Transverse colon (tissue), 4 donors: ENCODE measurements at places on chromosomes 3 and 15. TPM values are rescaled to one million over a fixed set of nuclear protein-coding genes. Genes with fewer than 3 reads are reported as not detected.
A peak's percentile ranks its signal among the peaks of the same experiment; 100 is the strongest.

DNA sequence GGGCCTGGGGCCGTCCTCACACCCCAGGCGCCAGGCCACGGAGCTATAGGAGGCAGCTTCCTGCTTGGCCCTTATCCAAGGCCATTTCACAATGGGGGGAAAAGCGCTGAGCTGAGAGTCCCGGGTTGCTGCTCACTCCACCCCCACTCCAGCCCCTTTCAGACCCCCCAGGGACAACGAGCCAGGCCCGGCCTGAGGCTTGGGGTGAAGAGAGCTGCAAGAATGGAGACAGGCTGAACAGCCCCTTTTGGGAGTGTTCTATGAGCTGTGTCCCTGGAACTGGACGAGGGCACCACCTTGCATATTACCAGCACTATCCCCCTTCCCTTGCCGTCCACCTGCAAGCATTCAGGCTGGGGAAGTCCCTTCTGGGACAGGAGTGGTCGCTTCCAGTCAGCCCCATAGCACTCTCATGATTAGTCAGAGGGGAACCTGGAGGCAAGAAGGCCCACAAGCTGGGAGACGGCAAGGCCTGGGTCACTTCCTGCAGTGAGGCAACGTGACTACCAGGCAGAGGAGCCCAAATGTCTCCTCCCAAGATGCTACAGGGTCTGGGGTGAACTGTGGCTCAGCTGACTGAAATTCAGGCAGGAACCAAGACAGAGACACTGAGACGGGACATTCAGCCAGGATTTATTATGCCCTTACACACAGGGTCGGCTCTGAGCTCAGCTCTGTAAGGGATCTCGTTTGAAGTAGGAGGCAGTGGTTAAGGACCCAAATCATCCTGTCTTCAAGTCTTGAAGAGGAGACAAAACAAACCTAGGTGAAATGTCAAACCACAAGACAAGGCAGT lies 8.6 kb upstream of the SRP14 start:
- peaks cover 60% of the 10 kb centered on the region for H3K4me1 ChIP-seq
- H3K36me3 ChIP-seq = no peaks in the 10 kb centered on the region
- DNase-seq = peak; percentile 69
- H3K4me3 ChIP-seq = no peak overlapping the region

DNA sequence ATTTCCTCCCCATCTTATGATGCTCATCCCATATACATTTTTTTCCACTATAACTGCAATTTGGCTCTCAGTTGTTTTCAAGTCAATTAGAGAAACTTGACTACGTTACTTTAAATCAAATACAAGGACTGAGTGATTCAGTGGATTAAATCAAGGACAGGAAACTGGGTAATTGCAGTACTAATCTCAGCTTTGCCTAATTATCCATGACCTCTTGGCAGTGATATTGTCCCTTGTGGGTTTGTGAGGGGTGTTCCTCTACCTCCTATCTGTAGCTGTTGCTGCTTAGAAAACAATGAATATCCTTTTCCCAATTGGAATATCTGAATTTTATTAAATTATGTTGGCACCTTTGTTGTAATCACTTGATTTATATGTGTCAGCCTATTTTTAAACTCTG lies 79.4 kb downstream of the ZPLD1 start:
- no peak overlapping the region for H3K27ac ChIP-seq
- peaks cover 1% of the 10 kb centered on the region for H3K27me3 ChIP-seq
- no peaks in the 10 kb centered on the region for H3K36me3 ChIP-seq
- DNase-seq = no peak

GRCh38 chr15:52427804-52428203 lies 100.9 kb downstream of the MYO5A start:
- no peak overlapping the region for H3K4me3 ChIP-seq
- H3K4me1 ChIP-seq = no peaks in the 10 kb centered on the region
- DNase-seq = no peak
- H3K27ac ChIP-seq = no peak overlapping the region

GRCh38 chr15:54089776-54090175 lies 111.5 kb downstream of the UNC13C start:
- H3K36me3 ChIP-seq = no peaks in the 10 kb centered on the region
- no peak for DNase-seq
- H3K27ac ChIP-seq = no peak overlapping the region
- H3K27me3 ChIP-seq = no peaks in the 10 kb centered on the region
- H3K4me1 ChIP-seq = no peaks in the 10 kb centered on the region

DNA sequence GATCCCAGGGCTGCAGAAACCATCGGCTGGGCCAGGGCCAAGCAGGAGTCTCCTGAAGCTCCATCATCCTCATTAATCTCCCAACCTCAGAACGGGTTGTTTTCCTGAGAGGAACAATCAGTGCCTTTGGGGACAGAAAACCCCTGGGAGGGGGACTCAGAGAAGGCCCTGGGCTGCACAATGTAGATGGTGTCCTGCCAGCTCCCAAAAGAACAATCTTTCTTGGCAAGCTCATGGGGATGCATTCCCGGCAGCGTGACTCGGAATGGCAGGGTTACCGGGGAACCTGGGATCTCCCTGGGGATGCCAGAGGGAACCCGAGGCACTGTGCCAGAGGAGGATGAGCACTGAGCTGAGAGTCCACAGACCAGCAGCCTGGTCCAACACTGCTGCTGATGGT lies 72.1 kb upstream of the ATP2B2 start:
- no peaks in the 10 kb centered on the region for H3K4me1 ChIP-seq
- no peak overlapping the region for H3K4me3 ChIP-seq
- no peak overlapping the region for H3K27ac ChIP-seq

DNA sequence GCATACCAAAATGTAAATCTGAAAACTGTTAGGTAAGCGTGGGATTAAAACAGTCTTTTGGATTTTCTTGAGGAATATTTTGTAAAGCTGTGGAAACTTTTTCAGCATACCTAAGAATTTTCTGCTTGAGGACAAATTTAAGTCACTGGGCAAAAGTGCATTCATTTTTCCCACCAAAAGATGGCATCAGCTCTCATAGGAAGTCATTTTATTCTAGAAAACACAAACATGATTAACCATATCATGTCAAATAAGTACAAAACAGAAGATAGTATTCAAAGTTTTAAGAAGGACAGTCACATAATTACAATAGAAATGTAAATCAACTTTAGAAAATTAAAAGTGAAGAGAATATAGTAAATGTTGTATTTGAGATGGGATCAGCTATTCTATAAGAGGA lies 63.5 kb downstream of the SLC49A4 start:
- H3K36me3 ChIP-seq = no peaks in the 10 kb centered on the region
- H3K27ac ChIP-seq = no peak overlapping the region
- no peak for DNase-seq
- no peak overlapping the region for H3K4me3 ChIP-seq

DNA sequence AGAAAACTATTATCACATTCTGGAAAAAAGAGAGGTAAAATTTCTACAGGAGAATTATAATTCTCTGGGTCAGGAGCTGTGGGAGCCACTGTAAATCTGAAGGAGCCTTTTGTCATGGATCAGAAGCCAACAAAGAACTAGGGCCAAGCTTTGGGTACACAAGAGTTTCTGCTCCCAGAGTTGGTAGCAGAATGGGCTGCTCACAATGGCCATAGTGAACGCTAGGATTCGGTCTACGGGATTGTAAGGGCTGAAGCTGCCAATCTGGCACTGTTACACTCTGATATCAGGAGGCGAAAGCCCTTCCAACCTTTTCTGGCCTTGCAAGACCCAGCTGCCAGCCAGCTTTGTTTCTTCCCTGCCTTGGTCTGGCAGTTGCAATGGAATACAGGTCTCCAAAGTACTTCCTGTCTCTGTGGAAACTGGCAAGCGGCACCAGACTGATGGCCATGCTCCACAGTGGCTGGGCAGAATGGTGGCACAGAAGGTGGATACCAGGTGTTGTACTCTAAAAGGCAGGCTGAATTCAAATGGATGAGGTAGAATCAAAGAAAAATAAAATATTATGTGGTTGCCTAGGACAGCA lies 831.7 kb downstream of the CADM2 start:
- H3K36me3 ChIP-seq = no peaks in the 10 kb centered on the region
- no peaks in the 10 kb centered on the region for H3K27me3 ChIP-seq
- no peak overlapping the region for H3K4me3 ChIP-seq
- no peaks in the 10 kb centered on the region for H3K4me1 ChIP-seq

DNA sequence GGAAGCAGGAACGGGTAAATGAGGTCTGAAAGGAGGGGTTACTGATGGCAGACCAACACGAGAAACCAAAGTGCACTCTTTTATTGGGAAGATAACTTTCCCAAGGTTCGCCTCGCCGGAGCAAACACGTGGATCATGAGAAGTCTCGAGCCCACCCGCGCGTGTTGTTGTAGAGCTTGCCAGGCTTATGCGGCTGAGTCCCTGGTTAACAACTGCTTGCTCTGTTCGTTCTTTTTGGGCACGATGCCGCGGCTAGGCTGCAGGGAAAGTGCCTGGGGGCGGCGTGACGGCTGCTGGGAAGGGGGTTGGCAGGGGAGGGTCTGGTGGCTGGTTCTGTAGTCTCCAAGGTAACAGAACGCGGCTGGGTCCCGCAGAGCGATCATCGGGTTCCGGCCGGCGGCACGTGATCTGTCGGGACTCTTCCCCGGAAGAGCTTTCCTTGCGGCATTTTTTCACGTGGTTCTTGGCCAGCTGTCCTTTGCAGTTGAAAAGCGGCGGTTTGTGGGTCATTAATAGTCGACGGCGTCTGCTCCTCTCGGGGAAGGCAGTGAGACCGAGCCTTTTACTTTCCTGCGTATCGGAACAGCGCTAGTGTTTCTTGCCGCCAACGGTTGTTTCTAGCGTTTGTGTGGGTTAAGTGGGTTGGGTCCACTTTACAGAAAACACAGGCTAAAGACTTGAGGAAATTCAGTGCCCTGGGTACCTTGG lies 1.5 kb downstream of the MGA start:
- peak overlapping the region; percentile 44 for H3K4me3 ChIP-seq
- no peaks in the 10 kb centered on the region for H3K36me3 ChIP-seq
- no peaks in the 10 kb centered on the region for H3K27me3 ChIP-seq
- H3K4me1 ChIP-seq = no peaks in the 10 kb centered on the region
- DNase-seq = peak; percentile 79
- peak overlapping the region; percentile 83 for H3K27ac ChIP-seq

DNA sequence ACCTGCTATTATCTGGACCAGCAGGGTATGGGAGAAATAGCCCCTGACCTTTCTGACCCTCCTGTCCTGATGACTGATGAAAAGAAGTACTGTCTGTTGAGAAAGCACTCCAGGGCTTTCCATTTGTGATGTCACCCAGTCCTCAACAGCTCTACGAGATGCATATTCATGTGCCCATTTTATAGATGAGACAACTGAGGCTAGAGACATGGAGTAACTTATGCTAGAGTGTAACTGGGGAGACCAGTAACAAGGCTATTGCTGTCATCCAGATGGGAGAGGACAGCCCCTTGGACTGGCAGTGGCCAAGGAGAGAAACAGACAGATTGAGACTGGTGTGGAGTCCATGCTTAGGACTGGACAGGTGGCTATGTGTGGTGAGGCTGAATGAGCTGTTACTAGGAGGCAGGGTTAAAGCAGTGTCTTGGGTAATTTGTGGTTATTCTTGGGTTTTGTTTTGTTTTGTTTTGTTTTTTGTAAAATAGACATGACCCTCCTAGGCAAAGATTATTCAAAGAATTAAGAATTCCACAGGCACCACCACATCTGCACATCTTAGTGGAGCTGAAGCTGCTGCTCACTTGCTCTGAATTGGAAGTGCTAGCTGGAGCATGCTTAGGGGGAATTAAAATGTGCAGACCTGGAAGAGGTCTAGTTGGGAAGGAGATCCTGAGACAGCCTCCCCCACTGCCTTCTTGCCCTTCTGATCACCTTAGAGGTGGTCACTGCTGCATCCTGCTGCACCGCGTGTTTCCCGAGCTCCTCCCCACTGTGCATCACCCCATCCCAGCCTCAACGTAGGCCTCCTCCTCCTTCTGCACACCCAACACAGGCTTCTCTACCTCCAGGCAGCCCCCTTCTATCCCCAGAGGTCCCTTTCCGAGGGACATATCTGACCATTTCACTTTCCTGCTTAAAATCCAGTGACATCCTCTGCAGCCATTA lies 8.4 kb downstream of the HRH1 start:
- no peaks in the 10 kb centered on the region for H3K27me3 ChIP-seq
- H3K4me1 ChIP-seq = no peaks in the 10 kb centered on the region
- no peaks in the 10 kb centered on the region for H3K36me3 ChIP-seq

The EFHB gene
- total RNA-seq = not detected

GRCh38 chr3:94596887-94597566 lies 534.2 kb downstream of the NSUN3 start:
- H3K27ac ChIP-seq = no peak overlapping the region
- no peak for DNase-seq
- H3K4me3 ChIP-seq = no peak overlapping the region
- H3K4me1 ChIP-seq = no peaks in the 10 kb centered on the region

DNA sequence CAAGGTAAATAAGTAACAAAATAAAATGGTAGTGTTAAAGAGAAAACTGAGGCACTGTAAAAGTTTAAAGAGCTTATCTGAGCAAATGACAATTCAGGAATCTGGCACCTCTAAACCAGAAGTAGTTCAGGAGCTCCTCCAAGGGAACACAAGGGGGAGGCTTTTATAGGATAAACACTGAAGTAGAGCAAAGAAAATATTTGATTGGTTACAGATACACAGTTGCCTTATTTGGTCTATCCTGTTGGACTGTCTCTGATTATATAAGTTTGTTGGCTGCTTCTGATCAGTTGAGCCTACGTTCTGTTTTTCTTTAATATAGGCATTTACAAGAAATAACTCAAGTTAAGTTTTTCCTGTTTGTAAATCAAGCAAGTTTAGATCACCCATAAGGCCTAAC lies 146.9 kb downstream of the ERC2 start:
- no peak for DNase-seq
- H3K4me1 ChIP-seq = no peaks in the 10 kb centered on the region
- H3K27me3 ChIP-seq = no peaks in the 10 kb centered on the region
- no peak overlapping the region for H3K4me3 ChIP-seq

DNA sequence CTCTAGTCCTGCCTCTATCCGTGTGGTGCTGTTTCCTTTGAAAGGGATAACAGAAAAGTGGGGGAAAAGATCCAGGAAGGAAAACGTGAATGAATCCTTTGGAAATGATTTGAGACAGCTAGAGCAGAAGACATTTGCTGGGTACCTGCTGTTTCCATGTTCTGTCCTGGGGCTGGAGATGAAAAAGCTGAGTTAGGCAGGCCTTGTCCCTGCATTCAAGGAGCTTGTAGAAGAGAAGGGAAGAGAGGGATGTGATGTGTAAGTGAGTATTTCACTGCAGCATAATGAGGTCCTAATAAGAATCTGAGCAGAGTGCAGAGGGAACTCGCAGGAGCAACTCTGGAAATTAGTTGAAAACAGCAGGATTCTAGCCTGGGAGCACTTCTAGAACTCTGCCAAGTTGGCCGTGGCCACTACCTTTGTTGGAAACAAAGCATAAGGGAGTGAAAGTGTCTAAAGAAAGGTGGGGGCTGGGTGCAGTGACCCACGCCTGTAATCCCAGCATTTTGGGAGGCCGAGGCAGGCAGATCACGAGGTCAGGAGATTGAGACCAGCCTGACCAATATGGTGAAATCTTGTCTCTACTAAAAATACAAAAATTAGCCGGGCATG lies 13.8 kb upstream of the SEMA4B start:
- H3K27me3 ChIP-seq = no peaks in the 10 kb centered on the region
- peak overlapping the region; percentile 96 for H3K27ac ChIP-seq
- no peaks in the 10 kb centered on the region for H3K36me3 ChIP-seq
- H3K4me3 ChIP-seq = no peak overlapping the region

The GOLGA6B gene
- not detected for total RNA-seq
